ENCODE measurements at places on chromosomes 16 and 17.

DNA sequence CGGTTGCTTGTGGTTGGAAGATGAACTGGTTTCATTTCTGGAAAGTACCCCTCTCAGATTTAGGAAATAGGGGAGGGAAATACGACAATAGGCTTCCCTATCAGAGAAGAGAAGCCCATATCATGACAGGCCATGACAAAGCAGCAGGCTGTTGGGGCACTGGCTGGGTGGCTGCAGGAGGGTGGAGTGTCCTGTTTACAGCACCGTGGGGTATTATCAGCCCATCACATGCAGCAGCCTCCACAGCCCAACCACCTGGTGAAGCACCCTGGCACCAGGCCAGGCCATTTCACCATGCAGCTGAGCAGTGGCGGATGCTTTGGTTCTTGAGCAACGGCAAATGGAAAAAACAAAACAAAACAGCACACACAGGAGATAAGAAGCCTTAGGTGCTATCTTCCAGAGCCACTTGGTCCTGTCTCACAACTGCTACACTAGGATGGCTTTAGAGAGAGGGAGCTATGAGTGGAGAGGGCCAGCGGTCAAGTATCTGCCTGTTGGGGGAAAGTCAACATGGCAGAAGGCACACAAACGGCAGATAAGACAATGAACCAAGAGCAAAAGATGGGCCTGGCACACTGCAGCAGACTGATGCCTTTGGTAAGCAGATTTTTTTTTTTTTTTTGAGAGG is 24.2 kb downstream of the FAM117A start:
- DNase-seq = no peak

DNA sequence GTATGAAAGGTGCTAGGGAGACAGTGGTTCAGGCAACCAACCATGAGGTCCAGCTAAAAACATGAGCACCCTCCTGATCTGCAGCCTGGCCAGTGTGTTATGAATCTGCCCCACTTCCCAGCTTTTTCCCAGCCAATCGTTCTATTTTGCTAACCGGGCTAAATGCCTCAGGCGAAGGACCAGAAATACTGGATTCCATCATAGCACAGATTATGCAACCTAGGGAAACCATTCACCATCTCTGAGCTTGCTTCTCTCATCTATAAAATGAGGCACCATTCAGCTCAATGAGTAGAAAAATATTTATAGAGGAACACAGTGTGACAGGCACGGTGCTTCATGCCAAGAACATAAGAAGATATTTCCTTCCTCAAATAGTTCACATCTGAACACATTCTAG is 45.2 kb upstream of the NUDT7 start:
- DNase-seq = no peak

DNA sequence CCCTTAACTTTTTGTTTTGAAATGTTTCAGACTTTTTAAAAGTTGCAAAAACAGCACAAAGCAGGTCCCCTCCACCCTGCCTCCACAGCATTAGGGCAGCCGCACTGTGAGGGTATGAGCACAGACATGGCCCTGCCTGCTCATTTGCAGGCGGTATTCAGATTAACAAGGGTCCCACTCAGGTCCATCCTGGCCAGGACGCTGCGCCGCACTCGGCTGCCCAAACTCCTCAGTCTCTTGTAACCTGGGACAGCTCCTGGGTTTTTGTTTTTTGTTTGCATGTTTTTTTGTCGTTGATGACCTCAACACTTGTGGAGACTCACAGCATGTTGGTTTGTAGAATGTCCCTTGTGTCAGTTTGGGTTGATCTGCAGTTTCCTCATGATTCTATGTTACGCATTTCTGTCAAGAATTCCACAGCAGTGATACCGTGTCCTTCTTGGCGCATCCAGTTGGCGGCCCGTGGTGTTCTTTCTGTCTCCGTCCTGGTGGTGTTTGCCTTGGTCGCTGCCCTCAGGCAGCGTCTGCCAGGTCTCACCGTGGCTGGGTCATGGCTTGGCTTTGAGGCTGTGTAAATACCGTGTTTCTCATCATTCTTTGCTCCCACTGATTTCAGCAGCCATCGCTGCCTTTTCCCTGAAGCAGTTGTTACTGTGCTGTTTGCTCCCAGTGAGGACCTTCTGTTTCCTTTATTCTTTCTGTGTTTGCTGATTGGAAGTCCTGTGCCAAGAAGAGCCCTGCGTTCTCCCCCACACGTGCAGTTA is 18.5 kb downstream of the CRAMP1 start:
- DNase-seq = no peak

- DNase-seq = no peak
Observed at GRCh38 chr17:65047941-65048340, 8.6 kb downstream of the GNA13 start.

GRCh38 chr17:31629696-31630470 is 229.2 kb downstream of the COPRS start:
- no peak for DNase-seq

GRCh38 chr17:8290043-8290442 is 1.6 kb downstream of the RANGRF start:
- DNase-seq = no peak

Measured in neural crest cell (in vitro differentiated cells).